Fibroblast of skin of abdomen (primary cell): ENCODE measurements at places on chromosomes 2 and 18.

DNA sequence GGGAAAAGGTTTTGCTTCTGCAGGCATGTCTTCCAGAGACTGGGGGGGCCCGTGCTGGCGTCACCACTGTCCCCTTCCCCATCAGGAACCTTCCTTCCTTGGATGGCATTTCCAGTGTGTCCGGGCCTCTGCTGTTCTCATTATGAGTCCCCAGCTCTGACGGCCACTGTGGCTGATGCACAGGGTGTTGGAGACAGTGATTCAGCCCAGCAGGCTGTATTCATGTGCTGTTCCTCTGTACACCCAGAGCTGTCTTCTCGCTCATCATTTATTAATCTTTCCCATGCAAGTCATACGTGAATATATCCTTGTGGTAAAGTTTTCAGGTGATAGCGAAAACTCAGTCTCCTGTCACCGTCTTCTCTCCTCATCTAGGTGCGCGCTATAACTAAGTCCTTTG lies 57.7 kb downstream of the ASAP2 start:
- DNase-seq = no peak

DNA sequence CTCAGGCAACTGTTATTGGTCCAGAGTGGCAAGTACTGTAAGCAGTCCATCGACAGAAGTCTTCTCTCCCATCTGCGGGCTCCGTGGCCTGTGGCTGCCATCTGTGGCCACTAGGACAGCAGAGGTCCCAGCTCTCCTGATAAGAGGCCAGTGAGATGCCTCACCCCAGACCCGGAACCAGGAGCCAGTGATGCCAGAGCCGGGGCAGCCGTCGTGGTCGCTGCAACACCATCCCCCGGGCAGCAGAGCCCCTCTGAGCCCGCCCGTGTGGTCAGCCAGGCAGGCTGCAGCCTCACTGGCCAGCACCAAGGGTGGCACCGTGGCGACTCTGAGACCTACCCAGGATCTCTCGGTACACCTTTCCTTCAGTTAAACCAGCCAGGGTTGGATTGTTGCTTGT lies 8.7 kb downstream of the GPR148 start:
- no peak for DNase-seq

DNA sequence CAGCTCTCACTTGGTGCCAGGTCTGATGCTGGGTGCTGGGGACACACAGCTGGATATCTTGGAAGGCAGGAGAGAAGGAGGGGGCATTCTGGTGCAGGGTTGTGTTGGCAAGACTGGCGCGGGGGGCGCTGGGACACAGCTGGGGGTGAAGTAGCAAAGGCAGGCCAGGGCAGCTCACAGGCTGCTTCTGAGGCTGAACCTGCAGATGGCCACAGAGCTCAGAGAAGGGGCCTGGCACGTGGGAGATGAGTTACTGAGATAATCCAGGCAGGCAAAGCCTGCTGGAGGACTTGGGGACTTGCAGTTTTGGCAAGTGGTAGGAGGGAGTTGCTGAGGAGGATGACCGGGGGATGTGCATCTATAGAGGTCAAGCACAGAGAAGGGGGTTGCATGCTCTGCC lies 16.2 kb upstream of the DGKD start:
- no peak for DNase-seq

DNA sequence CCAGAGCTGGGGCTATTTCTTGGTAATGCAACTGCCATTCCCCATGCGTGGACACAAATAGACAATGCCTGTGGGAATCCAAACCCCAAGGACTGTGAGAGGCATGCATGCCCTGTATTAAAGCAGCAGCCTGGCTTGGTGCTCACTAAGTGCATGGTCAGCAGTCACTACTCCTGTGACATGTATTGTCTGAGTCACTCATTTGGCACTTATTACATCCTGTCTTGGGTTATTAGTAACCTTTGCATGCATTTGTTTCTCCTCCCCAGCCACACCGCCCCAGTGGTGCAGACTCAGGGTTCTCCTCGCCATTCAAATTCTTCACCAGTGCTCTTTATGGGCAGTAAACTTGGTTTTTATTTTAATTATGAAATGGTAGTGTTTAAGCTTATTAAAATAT lies 30.2 kb downstream of the PRKCE start:
- peak; percentile 80 for DNase-seq

GRCh38 chr2:211494085-211494484 lies 937.7 kb downstream of the CPS1 start:
- DNase-seq = no peak

DNA sequence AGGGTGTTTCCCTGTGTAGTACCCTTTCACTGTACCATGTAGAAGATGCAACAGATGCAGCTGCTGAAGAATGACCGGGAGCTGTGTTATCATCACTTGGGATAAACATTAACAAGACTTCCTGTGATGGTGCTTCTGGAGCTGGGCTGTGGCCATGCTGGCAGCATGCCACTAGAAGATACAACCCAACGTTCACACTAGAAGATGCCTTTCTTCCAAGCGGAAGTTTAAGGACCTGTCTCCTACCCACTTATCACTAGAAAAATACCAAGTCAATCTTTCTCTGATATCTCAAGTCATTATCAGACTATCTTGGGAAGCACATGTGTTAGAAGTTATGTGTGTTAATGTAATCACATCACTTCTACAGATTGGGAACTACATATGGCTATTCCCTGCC lies 953.5 kb downstream of the CNTNAP5 start:
- DNase-seq = no peak

DNA sequence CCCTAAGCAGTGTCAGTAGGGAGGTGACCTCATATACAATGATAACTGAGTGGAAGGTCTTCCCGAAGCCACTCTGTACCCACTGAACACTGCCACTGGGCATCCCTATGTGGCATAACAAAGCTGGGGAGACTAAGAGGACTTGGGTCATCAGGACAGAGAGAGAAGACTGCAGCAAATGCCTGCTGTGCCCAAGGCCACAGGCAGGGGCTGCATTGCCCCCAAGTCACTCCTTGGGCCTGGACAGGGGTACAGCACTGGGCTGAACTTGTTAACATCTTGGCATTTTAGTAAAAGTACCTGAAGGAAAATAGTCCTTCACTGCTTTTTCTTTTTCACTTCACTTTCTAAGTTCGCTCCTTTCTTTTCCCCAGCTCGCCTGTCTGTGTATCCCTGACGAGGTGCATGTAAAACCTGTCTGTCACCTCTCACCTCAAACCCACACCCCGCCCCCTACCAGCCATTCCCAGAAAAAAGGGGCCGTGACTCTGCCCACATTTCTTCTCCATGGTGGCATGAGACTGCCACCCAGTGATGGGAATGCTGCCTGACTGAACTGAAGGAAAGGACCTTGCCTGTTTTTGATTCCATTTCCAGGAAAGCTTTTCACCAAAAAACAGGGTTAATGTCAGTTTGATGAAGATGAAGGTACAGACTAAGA lies 62.9 kb downstream of the MTHFD2 start:
- DNase-seq = peak; percentile 18

- peak; percentile 81 for DNase-seq
Measured at GRCh38 chr2:237201461-237202287, 116.0 kb downstream of the COPS8 start.

DNA sequence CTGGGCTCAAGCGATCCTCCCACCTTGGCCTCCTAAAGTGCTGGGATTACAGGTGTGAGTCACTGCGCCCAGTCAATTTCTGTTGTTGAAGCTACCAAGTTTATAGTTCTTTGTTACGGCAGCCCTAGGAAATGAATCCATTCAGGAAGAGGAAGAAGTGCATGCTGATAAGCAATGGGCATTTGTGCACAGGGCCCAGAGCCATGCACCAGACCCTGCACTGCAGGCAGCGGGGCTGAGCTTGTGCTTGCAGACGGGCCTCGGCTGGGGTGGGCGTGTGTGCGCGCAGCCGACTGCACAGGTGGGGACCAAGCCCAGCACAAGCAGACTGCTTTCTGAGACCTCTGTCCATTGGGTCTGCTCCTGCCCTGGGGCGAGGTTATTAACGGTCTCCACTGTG lies 144.6 kb downstream of the CABLES1 start:
- DNase-seq = no peak

DNA sequence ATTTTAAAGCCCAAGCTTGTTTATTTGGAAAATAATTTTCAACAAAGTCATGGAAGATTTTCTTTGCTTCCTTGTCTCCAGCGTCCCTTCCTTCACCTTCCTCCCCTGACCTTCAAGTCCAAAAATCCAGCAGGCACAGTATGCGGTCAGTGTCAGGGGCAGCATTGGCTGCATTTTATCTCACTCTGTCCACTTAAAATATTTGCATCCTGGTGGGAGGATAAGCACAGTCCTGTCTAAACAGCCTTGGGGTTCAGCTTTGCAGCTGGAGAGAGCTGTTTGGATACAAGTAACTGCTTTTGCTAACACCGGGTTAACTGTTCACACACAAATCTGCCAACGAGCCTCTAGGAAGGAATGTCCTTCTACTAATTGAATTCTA lies 318.1 kb downstream of the PDE11A start:
- no peak for DNase-seq

- peak; percentile 85 for DNase-seq
Measured at GRCh38 chr2:229154381-229154780, 116.7 kb downstream of the PID1 start.

- peak; percentile 69 for DNase-seq
Measured at GRCh38 chr18:74351354-74351753, 35.7 kb downstream of the C18orf63 start.

GRCh38 chr18:8800445-8800844 lies 95.1 kb downstream of the MTCL1 start:
- peak; percentile 99 for DNase-seq

GRCh38 chr2:36902385-36903120 lies 63.8 kb downstream of the STRN start:
- DNase-seq = no peak

DNA sequence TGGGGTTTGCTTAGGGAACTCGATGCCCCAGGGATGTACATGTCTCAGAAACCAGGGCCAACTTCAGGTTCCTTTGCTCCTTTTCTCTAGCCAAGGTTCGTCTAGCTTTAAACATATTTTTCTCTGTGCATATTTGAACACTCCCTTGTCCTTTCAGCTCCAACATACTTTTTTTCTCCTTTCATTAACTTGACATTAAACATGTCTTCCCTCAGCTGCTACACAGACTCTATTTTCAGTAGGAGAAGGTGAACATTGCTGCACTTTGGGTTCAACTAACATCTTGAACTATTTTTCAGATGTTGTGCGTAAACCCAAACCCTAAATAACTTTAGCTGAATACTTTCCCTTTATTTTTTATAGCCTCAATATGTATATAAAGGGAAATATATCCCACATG lies 212.9 kb downstream of the MTX2 start:
- no peak for DNase-seq

DNA sequence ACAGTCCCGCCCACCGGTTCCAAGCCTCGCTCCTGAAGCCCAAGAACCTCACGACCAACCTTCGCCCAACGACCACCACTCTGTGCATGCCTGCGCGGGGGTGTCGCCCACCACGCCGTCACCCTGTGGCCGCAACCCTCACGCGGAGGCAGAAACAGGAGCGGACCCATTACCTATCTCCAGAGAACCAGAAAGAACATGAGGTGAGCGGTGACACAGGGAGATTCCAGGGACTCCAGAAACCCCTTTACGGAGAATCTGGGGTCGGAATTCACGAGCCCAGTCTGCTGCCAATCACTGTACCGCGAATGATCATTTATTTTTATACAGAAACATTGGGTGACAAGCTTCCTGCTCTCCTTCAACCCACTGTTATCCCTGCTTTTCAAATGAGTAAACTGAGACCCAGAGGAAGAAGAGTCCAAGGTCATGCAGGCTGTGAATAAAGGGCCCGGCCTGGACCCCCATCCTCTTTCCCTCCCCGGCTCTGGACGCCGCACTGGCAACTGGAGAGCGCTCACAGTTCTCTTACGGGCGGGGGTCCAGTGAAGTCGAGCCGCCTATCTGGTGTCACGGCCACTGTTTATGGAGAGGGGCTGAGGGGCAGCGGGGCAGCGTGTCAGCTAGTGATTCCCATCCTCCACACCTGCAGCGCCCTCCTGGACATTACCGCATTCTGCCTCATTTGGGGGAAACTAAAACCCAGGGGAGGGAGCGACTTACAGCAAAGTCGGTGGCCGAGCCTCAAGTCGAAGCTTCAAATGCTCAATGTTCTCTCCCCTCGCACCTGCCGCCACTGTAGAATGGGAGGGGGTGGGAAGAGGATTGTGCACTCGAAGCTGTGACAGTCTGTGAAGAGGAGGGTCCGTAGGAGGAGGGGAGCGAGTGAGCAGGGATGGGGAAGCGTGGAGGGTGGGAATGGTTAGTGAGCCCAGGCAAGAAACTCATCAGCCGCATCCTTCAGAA lies 723 bp upstream of the SLC30A3 start:
- DNase-seq = no peak
